ENCODE measurements at places on chromosomes 1 and 21.

DNA sequence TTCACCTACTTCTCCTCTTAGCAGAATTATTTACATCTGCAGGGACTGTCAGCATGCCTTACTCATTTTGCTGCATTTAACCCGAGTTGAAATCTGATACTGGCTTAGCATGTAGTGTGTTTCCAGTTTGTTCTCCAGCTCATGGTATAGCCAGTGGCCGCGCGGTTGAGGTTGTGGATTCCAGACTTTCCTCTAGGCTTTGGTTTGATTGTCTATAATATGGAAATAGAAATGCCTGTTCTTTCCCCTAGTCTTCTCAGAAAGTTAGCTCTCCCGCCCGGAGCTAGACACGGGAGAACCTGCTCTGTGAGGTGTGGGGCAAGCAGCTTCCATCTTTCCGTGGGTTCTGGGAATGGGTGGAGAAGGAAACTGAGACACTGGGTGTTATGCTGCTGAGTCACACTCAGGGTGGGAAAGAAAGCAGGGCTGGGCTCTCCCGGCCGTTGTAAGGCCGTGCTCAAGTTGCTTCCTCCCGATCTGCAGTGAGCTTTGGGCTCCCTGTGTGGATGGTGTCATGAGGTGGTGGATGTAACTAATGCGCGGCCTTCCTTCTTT is 206.8 kb upstream of the TMEM51 start:
- no peak for DNase-seq

- no peak for DNase-seq
Measured at GRCh38 chr1:47761201-47761930, 235.8 kb downstream of the TRABD2B start.

GRCh38 chr1:23422241-23422877 is 2.2 kb downstream of the TCEA3 start:
- no peak for DNase-seq

GRCh38 chr1:205579711-205580110 is 52.1 kb downstream of the ELK4 start:
- DNase-seq, result no peak

DNA sequence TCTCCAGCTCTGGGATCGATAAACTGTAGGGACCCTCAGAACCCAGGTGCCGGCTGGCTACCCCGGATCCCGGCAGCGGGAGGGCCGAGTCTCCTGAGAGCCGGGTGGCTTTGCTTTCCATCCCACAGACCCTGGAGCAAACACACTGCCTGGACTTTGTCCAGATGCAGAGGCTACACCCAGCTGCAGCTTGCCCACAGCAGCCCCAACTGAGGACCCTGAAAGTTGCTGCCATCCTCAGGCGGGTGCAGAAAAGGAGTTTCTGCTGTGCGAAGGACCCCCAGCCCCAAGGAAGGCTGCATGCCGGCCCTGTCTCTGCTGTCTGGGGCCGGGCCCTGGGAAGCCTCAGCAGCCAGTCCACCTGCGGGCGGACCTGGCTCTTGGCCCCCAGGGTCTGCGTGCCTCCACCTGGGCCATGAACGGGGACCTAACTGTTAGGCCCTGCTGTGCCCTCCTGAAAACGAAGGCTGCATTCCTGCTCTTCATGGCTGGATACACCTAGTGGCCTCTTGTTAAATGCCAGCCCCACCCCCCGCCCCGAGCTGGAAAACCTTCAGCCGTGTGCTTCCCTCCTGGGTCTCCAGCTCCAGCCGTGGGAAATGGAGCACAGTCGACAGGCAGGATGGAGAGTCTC is 97.5 kb upstream of the ARHGEF16 start:
- no peak for DNase-seq

All from stimulated activated CD4-positive, alpha-beta T cell treated with anti-CD3 and anti-CD28 coated beads, TNF-alpha, amount 100 ng/mL, for 4 hours (primary cell).